ENCODE measurements at places on chromosomes 6 and 20.

GRCh38 chr6:67888886-67889681 lies 746.0 kb upstream of the ADGRB3 start:
- no peak for DNase-seq

DNA sequence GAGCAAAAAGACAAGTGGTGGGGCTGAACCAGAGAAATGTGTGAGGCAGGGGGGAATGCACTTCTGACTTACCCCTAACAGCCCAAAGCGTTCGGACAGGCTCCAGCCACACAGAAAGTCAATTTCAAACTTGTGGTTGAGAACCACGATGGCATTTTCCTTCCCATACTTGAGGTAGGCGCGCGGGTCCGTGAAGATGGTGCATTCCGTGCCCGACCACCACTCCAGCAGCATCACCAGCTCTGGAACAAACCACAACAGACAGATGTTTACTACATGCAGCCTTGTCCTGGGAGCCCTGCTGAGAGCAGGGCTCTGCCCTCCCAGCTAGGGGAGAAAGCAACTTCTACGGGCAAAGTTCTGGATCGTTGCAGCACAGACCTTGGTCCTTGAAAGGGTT lies 107.7 kb downstream of the AGPAT4 start:
- no peak for DNase-seq

DNA sequence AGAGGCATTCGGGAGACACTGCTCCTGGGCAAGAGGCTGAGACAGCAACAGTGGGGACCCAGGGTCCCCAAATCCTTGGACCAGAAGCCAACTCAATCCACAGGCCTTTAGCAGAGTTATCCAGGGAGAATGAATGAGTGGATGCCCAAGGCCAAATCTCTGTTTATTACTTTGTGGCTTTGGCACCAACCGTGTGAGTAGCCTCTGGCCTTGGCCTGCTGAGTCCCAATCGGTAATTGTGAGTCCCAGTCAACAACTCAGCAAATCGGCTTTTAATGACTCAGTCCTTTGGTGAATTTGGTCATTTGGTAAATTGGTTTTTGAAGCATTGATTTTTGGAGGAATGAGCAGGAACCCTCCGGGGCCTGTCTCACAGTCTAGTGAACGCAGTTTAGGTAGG lies 29.1 kb upstream of the ECI2 start:
- no peak for DNase-seq

GRCh38 chr20:19646963-19647362 lies 111.1 kb upstream of the RIN2 start:
- DNase-seq, result no peak

DNA sequence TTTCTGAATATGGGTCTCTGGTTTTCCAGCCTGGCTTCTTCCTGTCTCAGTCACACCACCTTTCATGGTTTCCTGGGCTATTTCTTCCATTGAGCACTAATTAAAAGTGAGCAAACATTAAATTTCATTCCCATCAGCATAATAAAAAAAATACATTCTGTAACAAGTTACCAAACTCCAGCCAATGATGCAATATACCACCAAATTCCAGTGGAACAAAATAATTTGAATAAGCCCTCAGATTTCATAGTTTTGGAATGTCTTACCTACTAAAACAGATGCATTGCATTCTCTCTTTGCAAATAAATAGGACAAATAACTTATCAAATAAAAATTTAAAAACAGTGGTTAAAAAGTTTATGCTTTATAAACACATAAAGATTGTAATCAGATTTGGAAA lies 97.8 kb upstream of the PRDM1 start:
- no peak for DNase-seq

- peak; percentile 22 for DNase-seq
Measured at GRCh38 chr6:41546866-41547798, 951 bp downstream of the FOXP4 start.

- DNase-seq, result no peak
Measured at GRCh38 chr6:100482698-100483097, 18.0 kb upstream of the SIM1 start.

DNA sequence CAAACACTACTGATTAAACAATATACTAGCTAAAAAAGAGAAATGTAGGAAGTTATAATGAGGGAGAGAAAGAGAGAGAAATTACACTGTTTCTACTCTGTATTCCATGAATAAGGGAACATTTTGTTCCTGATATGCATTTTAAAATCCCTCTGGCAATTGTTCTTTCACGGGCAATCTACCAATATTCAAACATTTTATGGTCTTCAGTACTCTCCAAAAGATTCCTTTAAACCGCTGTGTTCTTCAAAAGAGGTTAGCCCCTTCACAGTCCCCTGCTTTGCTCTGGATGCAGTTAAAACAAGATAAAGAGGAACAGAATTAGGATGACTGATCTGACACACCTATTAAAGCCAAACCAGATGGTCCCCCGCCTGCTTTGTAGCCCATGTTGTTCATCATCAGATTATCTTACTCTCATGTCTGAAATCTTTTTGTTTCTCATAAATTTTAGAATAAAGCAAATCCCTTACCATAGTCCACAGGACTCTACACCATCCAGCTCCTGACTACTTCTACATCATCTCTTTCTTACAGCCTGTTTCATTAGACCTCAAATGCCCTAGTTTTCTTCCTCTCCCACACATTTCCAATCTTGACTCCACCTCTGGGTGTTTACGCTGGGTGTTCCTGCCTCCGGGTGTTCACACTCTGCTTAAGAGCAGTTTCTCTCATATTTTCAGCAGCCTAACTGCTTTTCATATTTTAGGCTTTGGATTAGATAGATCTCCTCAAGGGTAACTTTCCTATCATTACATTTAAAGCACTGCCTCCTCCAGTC lies 399.7 kb downstream of the COL12A1 start:
- no peak for DNase-seq

GRCh38 chr6:31112478-31112877 lies at the start of gene C6orf15:
Gene C6orf15 (minus strand): TSS chr6:31112575. CDS start chr6:31112555, 20 bp downstream.
- DNase-seq, result no peak

All from NCI-H1105 (cell line).